ENCODE measurements at places on chromosomes 13 and 19. TPM values are rescaled to one million over a fixed set of nuclear protein-coding genes. Genes with fewer than 3 reads are reported as not detected.

DNA sequence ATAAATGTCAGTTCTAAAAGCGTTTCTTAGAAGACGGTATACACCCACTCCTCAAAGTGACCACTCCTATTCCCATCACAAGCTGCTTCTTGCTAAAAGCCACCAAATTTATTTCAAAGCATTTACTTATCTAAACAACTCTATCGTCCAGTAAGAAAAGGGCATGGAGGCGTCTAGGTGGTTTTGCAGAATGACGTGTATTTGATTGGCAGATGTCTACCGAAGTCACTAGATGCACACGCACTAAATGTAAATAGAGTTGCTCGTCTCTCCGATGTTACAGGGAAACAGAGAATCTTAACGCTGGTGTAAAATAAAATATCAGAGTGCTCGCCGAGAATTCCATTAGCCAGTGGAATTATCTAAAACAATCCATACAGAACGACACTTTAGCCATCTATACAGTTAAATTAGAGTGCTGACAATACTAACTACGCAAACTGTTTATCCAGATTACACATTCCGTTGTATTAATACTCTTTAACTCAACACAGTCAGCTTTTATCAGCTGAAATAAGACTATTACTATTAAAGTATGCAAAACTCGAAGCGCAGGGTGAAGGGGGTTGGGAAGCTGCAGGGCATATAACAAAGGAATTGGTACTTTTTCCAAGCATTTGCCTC is 1.9 kb downstream of the KLF12 start:
- DNase-seq = no peak

The ATP1A3 gene
- total RNA-seq = not detected

DNA sequence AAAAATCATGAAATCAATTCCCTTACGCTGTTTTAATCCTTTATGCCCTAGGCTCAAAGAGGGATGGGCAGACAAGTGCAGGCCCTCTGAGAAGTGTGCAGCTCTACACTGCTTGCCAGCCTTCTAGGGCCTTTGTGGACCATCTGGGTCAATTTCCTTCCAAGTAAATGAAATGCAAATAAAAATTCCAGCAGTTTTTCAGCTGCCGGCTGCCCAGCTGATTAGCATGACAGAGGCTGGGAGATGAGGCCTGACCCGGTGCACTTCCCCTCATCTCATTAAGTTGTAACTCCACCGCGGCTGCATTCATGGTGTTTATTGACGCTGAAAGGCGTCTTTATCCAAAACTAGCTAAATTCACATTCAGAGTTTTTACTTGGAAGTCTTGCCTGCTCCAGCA is 47.5 kb upstream of the GSX1 start:
- no peak for DNase-seq

DNA sequence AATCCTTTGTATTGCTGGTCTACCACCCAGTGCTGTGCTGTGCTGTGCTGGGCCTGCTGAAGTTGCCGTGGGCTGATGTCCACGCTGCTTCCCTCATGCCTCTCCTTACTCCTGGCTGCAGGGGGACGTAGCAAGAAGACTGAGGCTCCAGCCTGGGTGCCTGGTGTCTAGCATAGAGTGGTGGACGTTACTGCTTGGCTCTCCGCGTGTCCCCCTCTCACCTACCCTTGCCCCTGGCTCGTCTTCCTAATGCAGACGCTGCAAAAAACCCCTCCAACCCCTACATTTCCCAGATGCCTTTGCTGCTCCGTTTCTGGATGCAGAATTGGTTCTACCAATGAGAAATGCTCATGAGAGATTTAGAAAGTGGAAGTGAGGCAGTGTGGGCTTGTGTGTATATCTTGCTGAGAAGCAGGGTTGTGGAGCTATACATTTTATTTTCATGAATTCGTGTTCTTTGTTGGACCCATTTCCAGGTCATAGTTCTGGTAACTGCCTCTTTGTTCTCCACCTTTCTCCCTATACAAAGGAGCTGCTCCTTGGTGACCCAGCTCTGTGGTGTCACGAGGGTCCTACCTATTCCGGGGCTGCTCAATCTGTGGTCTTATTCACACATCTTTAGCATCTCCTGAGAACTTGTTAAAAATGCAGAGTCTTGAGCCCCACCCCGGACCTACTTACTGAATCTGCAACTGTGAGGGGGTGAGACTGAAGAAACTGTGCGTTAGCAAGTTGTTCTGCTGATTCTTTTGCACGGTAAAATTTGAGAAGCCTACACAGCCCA is 7.9 kb upstream of the DENND1C start:
- DNase-seq = no peak

- DNase-seq = no peak
These were observed 1941.6 kb upstream of the PRR20A start for GRCh38 chr13:55199134-55199533.

DNA sequence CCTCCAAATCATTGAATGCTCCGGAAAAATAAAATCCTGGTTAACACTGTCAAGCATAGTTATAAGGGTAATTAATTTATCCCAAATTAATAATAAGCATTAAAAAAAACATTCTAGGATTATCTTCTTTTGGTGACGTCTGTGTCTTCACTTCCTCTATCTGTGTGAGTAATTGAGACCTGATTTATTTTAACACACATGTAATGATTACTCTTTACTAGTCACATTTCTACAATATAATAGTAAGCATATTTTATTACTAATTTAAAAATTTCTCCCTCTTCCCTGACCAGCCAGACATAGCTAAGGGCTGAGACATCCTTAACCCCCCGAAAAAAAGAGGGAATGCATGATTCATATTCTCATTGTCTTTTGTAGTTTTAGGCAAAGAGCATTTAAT is 2.3 kb downstream of the FNDC3A start:
- DNase-seq = no peak

All from mucosa of descending colon (tissue), 3 donors.